ENCODE measurements at places on chromosomes 3 and 15.

DNA sequence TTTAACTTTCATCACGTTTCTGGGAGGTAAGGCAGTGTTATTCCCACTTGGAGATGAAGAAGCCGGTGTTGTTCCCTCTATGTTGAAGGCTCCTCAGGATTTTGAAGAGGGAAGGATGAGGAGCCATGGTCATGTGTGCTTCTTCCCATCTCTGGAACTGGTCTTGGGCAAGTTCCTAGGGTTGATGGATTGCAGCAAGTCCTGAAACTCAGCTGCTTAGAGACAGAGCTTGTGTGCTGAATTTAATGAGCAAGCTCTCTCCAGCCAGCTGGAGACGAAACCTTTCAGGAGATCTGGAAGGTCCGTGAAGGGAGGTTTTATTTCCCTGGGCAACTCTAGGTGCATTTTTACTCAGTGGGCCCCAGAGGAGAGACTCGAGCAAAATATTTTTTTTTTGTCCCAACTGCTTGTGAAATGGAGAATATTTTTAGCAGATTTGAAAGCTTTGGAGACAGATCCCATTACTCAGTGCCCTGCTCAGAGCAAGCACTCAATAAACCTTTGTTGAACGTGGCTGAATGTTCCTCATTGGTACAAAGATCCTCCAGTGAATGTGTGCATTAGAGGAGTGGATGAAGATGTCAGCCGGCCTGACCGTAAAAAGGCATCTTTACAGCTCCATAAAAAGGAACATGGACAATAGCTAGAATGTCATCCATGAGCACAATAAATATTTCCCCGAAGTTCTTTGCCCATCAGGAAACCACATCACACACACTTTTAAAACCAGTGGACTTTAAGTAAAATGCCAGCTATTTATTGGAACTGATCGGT is 55.6 kb upstream of the RGMA start:
- no peak for DNase-seq

GRCh38 chr3:176928582-176928931 is 268.7 kb downstream of the TBL1XR1 start:
- DNase-seq, result no peak

DNA sequence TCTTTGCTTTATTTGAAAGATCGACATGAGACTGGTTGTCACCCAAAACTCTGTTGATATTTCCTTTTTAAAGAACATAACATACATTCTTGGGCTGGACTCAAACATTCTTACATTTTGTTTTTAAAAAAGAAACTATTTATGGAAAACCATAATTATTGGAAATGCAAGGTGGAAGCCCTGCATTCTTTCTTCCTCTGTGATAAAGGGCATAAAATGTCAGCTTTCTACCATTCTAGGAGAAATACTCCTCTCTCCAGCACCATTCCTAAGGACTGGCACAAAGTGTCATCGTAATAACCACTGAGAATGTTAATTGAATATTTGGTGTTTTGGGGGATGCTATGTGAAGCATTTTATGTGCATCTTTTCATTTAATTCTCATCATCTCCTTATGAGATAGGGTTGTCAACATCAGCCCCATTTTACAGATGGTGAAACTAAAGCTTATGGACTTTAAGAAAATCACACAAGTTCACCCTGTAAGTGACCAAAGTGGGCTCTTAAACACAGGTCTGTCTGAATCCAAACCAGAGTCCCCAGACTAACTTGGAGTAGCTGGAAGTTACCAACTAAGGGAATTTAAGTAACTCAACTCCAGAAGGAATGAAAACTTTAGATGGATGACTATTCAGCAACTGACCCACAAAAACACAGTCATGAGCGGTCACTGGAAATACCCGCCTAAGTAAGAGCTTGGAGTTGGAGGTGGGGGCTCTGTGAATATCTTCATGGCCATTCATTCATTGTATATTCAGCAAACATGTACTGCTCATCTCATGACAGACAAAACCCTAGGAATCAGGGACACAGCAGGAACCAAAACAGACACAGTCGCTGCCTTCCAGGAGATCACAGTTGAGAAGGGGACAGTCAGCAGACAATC is 45.9 kb upstream of the LMCD1 start:
- DNase-seq, result no peak

DNA sequence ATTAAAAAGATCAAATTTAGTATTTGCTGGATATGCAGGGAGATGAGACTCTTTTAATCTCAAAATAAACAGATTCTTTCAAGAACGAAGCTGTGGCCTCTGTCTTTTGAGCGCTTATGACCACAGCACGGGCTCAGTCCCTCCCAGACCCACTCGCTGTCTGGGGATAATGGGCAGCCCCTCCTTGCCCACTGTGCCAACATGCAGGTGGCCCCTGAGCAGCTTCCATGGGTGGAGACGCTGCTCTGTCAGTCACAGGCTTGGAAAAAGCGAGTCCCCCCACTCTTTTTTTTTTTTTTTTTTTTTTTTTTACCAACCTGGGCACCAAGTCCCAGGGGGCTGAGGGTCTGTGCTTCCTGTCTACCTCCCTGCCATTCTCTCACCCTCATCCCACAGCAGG is 150.9 kb downstream of the LRRK1 start:
- DNase-seq, result no peak

- DNase-seq, result no peak
Measured at GRCh38 chr3:153866901-153867300, 254.3 kb upstream of the ARHGEF26 start.

DNA sequence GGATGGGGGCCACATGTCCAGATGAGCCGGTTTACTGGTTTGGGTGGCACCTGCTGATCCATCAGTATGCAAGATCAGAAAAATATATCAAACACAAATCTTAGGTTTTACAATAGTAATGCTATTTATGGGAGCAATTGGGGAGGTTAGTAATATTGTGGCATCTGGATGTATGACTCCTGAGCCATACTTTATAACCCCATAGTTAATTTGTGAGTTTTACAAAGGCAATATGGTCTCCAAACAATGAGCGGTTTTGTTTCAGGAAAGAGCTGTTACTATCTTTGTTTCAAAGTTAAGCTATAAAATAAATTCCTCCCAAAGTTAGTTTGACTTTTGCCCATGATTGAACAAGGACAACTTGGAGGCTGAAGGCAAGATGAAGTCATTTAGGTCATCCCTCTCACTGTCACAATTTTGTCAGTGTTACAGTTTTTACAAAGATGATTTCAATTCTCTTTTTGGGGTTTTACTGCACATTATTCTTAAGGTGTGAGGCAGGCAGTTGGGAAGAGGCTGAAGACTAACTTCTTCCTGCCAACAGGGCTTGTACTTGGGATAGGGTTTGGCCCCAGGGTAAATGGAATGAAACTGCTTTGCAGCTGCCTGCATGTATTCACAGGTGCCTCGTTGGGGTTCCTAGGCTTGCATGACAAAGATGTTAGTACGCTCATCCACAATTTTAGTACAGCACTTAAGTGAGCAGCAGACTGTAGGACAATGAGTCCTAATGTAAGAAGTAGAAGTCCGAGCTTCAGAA is 296.6 kb upstream of the NDN start:
- DNase-seq, result no peak

GRCh38 chr15:95266451-95267061 is 1035.2 kb downstream of the MCTP2 start:
- no peak for DNase-seq

DNA sequence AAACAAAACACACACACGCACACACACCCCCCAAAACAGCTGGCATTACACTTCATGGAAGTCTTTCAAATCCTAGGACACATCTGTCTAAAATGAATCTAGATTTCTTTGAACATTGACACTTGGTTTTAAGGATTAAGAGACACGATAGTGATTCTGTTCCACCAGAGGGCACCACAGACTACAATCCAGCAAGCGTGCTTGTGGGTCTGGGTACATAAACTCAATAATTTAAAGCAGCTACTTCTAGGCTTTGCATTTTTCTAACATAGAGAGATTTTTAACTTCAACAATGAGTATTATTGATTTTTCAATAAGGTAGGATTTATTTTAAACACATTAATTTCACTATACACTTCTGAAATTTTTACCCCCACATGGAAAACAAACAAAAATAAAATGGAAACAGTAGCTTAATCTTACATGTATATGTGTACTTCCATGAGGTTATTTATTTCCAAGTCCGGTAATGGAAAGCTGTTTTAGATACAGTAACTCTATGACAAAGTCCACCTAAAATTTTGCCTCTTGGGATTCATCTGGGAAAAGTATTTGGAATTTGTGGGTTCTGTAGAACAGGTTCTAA is 564.0 kb upstream of the TGFBR2 start:
- DNase-seq, result peak; percentile 67

DNA sequence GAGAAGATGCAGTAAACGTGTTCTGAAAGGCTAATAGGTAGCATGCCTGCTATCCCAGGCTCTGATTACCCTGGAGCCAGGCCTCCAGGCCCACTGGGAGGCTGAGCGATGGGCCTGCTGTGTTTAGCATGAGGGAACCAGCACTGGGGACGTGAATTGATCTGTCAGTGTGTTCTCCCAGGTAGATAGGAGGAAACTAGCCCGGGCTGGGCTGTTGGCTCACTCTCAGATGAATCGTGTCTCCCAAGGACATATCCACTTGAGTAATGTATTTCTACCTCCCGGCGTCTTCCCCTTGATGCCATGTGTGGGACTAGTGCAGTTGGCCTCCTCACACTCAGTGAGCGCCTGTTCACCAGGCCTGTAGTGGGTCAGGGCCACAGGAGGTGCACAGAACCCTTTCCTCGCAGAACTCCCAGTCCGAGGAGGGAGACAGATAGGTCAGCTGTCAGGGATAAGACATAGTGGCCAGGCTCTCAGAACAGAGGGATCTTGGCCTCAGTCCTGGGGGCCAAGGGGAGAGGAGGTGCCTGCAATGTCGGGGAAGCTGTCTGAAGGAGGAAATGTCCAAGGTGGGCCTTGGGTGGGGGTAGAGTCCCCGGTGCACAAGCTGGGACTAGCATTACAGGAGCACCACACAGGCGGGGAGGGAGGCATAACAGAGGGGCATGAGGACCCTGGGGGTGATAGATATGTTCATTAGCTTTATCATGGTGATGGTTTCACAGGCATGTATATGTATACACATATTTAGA is 111.7 kb downstream of the DNAJB8 start:
- DNase-seq, result no peak

- no peak for DNase-seq
Measured at GRCh38 chr3:35745802-35746484, 106.6 kb downstream of the ARPP21 start.

- no peak for DNase-seq
Measured at GRCh38 chr3:183812761-183813445, 12.5 kb downstream of the MAP6D1 start.

DNA sequence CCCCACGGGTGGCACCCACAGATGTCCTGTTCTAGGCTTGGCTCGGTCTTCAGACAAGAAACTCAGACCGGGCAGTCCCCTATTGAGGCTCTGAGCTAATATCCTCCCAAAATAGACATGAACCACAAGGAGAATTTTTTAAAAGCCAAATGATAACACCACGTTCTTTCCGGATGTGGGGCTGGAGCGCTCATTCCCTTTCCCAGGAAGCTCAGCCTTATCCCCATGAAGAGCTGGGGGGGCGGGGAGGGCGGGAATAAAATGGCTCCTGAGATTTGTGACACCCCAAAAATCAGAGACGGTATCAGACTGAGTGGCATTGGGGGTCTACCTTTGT is 1.1 kb downstream of the SLC6A1 start:
- DNase-seq, result no peak

GRCh38 chr3:50274371-50275104 is 4.3 kb upstream of the LSMEM2 start:
- DNase-seq, result peak; percentile 79

DNA sequence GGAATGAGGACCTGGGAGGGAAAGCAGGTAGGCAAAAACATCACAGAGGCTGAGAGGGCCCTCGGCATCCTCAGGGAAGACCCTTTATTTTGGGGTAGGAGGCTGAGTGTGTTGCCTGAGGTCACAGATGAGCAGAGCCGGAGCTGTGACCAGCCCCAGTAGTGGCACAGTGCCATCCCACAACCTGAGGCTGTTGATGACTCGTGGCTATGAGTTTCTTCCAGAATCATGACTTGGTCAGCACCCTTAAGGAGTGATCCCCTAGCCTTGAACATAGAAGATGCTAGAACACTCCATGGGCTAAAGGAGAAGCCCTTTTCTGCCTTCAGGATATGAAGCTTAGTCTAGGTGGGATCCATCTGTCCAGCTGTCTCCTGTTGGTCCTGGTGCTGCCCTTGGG is 19.5 kb upstream of the CXCR6 start:
- peak; percentile 14 for DNase-seq

DNA sequence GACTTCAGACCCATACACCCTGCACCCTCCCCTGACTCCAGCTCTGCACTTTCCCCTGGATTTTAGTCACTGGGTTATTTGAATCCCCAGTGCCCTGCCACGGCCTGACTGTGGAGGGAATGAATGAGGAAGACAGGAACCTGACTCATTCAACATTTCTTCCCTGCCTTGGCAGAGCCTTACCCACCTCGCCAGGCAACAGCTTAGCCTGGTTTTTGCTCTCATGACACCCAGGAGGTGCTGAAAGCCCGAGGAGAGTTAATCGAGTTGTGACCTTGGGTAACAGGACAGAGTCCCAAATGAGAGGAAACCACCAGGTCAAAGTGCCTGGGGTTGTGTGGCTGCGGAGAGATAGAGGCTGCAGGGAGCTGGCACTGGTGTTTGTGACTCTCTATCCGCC is 128.3 kb downstream of the SMAD6 start:
- no peak for DNase-seq

DNA sequence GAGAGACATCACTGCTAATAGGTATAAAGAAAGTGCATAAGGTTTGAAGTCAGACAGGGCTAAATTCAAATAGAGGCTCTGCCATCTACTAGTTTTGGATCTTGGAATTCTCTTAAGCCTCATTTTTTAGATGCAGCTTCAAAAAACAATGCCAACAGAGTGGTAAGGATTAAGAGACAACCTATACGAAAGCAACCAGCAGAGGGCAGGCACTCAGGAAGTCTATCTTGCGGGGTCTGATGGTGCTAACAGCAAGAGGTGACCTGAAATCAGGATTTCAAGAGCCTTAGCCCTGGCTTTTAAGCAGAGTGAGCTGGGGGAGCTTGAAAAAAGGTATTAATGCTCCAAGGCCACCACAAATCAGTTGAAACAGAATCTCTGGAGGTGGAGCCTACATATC is 40.7 kb downstream of the LDHAL6B start:
- DNase-seq, result peak; percentile 62

DNA sequence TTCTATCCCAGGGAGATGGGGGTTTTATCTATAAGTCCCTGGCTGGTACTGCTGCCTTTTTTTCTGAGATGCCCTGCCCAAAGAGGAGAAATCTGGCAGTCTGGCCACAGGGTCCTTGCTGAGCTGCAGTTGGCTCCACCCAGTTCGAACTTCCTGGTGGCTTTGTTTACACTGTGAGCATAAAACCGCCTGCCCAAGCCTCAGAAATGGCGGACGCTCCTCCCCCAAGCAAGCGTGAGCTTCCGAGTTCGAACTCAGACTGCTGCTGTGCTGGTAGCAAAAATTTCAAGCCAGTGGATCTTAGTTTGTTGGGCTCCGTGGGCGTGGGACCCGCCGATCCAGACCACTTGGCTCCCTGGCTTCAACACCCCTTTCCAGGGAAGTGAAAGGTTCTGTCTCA is 126.8 kb upstream of the SUCLG2 start:
- DNase-seq, result no peak

- no peak for DNase-seq
Measured at GRCh38 chr3:108250626-108251025, 28.4 kb upstream of the IFT57 start.

- DNase-seq, result peak; percentile 64
Measured at GRCh38 chr3:11335056-11335608, 62.9 kb downstream of the ATG7 start.

Data from hematopoietic multipotent progenitor cell treated with erythropoietin and hydrocortisone succinate and interleukin-3 and kit ligand, for 8 days (in vitro differentiated cells).